ENCODE measurements at places on chromosomes 5 and 9.

DNA sequence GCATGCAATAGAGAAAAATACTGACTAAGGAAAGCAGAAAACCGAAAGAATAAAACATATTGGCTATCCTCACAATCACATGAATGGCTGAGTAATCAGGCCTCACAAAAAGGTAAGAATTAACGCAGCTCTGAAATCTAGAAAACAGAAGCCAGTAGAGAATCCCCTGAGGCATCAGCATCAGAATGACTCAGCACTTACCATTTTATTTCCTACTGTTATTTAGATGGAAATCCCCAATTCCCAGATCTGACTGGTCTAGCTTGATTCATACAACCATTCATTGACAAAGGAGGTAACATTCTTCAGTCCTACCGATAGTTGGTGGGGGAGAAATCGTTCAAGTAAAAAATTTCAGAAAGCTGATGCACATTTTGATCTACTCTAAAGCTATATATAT lies 1408.4 kb upstream of the WWC1 start:
- no peak for DNase-seq

DNA sequence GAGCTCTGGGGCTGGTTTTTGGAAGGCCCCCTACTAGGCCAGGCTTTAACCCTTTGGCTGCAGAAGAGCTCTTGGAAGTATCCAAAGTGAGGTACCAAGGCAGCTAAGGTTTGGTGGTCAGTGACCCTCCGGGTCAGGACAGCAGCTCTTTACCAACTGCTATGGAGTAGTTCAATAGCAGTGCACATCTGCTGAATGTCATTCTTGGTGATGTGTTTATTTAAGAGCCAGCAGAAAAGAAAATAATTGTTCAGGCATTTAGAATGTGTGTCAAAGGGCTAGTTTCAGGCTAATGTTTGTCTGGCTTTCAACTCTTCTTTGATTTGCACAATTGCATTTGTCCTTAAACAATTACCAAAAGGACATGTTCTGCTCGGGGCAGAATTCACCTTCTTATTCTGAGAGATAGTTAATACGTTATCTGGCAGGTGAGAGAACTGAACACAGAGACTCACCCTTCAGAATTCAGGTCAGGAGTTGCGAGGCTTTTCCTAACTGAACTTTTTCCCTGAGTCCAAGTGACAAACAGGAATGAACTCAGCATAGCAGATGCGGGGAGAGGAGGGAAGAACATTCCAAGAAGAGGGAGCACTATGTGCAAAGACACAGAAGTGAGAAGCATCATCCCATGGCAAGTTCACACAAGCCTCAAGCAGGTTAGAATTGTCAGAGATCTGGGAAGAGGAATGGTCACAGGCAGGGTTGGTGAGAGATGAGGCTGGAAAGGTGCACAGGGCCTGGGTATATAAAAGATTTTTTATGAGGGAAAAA lies 556.7 kb upstream of the TLE4 start:
- DNase-seq = no peak

GRCh38 chr9:124220946-124221451 lies 36.8 kb upstream of the NEK6 start:
- DNase-seq = no peak

DNA sequence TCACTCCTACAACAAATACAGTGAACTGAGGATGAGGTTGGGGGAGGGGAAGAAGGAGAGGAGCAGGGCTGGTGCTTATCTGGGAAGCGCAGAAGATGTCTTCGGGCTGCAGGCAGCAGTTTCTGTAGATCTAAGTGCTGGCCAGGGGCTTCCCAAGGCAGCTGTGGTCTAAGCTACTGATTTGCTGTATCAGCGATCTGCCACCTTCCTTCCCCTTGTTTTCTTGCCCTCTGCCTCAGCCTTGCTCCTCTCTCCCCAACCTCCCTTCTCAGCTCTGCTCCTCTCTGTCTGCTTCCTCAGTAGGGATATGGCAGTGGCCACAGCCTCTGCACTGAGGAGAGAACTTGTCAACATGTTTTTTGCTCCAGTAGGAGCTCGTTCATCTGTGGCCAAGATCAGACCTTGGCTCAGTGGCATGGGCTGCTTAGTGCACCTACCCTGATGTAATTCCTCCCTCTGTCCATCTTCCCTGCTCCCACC lies 42.8 kb upstream of the IL6ST start:
- DNase-seq = no peak

DNA sequence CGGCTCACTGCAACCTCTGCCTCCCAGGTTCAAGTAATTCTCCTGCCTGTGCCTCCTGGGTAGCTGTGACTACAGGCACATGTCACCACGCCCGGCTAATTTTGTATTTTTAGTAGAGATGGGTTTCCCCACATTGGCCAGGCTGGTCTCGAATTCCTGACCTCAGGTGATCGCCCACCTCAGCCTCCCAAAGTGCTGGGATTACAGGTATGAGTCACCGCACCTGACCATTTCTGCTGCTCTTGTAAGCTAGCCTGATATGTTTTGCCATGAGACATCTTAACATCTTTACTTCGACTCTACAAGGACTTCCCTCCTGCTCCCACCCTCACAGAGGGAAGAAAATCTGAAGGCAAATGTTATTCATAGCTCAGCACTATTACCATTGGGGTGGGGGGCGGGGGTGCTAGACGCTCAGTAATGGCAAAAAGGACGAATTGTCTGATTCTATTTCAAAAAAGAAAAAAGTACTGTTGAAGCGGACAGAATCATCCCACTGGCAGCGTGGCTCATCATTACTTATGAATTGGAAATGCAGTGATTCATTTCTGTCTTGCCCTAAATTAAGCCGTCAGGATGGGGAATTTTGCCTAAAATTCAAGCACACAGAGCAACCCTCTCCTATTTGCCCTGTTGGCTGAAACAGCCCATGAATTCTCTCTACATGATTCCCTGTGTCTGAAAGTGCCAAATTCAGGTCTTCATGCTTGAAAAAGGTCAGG lies 46.4 kb upstream of the WWC1 start:
- no peak for DNase-seq

GRCh38 chr5:761854-762710 lies 22.4 kb downstream of the ZDHHC11B start:
- no peak for DNase-seq

DNA sequence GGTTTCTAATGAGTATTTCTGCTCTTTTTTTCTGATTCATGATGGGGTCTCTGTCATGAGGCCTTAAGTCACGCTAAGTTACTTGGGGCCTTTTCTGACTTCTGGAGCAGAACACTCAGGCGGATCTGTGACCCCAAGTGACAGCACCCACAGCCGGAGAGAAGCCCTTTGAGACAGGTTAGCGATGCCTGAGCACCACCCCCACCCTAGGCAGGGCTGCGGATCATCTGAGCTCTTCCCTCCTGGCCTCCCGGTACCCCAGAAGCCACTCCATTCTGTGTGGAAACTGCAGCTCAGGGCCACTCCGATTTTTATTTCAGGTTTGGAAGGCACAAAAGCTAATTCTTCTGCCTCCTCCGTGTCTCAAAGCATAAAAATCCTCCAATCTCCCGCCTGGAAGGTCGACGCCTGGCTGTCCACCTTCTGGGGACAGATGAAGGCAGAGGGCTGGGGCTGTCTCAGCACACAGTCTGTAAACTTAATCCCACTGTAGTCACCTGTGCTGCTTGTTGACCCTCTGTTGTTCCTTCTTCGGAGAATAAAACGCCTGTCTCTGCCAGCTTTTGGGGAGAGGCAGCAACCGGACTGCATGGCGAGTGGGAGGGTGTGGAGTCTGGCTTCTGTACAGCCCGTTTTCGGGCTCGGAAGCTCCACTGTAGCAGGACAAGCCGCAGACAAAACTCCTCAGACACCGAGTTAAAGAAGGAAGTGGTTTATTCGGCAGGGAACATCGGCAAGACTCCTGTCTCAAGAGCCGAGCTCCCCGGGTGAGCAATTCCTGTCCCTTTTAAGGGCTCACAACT lies 88.8 kb downstream of the SPRY4 start:
- no peak for DNase-seq
